ENCODE measurements at places on chromosomes 5 and 9.

DNA sequence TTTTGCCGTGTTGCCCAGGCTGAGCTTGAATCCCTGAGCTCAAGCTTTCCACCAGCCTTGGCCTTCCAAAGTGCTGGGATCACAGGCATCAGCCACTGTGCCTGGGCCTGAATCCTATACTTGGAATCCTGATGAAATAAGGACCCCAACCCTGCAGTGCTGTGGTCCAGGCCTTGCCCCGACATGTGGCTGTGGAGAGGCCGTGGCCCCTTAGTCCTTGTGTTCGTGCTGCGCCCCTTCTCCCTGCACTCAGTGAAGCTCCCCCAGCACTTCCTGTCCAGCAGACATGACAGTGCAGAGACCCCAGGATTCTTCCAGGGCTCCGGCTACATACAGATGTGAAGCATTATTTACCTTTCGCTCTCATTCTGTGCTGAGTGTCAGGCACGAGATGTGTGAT, 52.9 kb downstream of the EHMT1 start:
- DNase-seq, result no peak

DNA sequence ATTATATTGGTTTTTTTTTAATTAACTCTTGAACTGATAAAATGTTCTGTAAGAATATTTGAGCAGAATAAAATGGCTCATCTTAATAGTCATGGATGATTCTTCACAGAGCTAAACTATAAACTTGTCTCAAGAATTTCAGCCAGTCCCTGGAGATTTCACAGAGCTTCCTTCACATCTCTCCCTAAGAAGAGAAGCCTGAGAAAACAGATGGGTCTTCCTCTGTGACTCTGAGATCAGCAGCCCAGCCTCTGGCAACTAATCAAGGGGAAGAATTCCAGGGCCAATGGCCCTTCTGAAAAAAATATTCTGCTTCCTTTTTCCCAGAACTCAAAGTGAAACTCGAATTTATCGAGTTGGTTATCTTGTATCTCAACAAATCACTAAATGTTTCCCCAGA, 122.2 kb upstream of the ITGA1 start:
- no peak for DNase-seq

- DNase-seq, result no peak
These were observed 77.9 kb upstream of the RPS23 start for GRCh38 chr5:82356021-82356420.

DNA sequence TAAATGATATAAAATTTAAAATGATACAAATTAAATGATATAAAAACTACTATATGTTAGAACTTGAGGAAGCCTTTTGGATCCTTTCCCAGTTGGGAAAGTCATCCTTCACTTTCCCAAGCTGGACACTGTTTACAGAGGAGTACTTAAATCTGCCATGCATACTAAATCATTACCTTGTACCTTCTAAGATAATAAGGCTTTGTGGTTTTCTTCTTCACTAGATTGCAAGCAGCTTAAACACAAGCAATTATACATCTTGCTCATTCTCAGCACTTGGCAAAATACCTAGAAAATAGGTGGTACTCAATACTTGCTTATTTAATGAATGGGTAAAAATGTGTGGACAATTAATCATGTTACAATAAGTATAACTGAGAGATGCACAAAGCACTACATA, 666.8 kb downstream of the PTPRD start:
- no peak for DNase-seq

DNA sequence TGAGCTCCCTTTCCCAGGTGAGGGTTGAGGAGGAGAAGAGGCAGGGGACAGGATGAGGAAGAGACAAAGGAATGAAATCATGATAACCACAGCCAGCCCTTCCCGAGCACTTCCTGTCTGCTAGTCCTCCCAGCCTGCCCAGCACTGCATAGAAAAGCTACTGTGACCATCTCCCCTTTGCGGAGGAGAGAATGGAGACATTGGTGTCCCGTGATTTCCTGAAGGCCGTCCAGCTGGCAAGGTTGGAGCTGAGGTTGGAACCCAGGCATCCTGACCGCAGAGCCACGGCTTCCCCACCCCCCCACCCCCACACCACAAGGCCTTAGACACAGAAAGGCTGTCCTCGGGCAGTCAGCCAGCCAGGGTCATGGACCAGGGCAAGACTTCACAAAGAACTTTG, 131.1 kb upstream of the ICE1 start:
- no peak for DNase-seq

DNA sequence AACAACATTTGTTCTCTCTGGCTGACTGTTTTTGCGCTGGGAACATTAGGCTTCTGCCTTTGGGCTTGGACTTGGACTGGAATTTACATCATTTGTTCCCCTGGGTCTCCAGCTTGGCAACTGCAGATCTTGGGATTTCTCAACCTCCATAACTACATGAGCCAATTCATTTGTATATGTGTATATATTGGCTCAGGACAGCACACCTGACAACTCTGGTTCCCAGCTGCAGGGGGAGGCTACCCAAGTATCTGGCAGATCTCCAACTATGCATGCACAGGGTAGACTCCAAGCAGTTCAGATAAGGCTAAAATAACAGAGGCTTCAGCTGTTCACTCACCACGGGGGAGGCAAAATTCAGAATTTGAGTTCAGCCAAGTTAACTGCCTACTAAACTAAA, 31.6 kb upstream of the F2RL1 start:
- DNase-seq, result no peak

- no peak for DNase-seq
These were observed 39.0 kb downstream of the DROSHA start for GRCh38 chr5:31492869-31493268.

DNA sequence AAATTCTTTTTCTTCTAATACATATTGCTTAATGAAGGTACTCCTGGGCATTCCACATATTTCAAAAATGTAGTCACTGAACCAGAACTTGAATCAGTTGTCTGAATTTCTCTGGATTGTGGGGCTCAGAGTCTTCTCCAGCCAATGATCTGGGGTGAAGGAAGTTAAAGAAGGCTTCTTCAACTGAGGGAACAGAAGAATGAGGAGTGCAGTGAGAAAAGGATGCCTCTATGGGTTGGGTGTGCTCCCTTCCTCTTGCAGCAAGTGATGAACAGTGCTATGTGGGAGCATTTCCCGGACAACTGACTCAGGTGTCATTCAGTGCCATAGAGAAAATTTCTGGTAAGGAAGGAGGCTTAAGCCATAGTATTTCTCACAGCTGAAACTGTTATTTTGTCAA, 7.9 kb downstream of the LNPEP start:
- no peak for DNase-seq

DNA sequence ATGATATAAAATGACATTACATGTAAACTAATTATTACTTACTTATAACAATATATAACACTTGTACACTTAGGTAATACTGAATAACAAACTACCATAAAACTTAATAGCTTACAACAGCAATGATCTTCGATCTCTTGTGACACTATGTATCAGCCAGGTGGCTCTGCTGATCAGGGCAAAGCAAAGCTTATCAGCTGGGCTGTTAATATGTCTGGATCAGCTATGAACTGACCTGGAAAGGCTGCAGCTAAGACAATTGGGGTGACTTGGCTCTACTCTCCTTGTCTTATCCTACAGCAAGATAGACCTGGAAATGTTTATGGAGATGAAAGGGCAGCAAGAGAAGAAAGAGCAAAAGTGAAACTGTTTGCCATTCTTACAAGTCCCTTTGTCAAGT, 511.3 kb downstream of the TLR4 start:
- no peak for DNase-seq

DNA sequence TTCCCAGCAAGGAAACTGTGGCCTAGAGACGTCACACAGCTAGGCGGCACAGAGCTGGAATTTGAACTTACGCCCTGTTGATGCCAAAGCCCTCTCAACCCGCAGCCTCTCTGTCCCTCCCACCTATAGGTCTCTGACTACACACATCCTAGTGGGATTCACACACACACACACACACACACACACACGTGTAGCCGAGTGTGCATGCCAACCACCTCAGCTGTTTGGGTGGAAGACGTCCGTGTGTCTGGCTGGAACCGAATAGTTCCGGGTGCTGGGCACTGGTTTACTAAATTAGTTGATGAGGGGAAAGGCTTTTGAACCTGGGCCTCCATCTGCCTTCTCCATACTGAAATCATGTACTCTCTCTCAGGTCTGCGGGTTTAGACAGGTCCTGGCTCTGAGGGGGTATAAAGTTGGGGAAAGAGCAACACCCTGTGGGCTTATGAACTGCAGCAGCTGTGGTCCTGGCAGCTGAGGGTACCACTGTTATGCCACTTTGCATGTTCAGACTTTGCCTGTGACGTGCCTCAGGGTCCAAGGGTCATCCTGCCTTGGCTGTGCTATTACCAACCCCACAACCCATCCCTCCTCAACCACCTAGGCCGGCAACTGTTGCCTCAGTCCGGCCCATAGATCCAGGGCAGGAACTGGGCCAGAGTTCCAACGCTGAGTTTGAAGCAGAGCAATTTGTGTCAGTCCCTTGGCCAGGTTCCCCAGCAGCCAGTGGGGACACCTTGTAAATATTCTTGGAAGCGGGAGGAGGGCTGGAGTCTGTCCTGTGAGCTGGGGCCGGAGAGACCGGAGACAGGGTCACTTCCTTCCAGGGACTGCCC, 50.5 kb downstream of the PSD2 start:
- DNase-seq, result no peak

DNA sequence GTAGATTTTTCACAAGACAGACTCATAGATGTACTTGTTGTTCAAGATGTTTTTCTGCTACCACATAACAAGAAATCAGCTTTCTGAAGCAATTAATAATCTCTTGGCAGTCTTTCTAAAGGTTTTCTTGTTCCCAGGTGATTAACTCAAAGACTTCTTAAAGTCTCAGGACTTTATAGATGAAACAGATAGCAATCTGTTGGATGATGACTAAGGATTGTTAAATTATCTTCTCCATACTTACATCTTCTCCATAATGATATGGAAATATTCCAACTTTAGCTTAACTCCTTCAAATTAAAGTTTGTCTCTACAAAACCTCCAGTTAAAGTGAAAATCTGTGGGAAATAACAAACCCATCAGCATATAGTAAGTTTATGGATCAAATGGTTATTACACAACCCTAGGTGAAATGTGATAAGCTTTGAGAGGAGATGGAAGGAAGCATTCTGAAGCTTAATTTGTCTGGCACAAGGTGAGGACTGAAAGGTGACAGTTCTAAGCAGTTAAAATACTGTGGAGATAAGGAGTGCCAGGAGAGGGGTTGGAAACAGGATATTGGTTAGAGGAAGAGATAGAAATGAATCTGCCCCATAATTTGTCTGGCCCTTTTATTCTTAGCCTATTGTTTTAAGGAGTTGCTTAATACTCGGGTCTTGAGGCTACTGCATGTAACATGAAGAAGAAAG, 326.7 kb downstream of the ADGRV1 start:
- DNase-seq, result no peak

- DNase-seq, result no peak
These were observed 166.8 kb downstream of the COL23A1 start for GRCh38 chr5:178423431-178423830.

GRCh38 chr5:175851727-175852126, 19.7 kb upstream of the CPLX2 start:
- no peak for DNase-seq

DNA sequence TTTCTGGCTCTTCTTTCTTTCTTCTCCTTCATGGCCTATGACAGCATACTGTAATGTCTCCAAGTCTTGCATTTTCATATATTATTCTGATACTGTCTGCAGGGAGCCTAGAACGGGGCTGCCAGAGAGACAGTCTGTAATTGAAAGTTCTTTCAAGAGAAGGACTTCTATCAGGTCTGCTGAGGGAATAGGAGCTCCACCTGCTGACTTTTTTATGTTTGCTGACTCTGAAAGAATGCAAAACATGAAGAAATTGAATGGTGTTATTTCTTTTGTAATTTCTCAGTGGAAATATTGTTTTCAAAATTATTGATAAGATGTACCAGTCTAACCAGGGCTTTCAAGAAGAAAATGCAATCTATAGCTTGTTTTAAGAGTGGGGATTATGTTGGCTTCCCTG, 121.9 kb upstream of the RFX3 start:
- no peak for DNase-seq

DNA sequence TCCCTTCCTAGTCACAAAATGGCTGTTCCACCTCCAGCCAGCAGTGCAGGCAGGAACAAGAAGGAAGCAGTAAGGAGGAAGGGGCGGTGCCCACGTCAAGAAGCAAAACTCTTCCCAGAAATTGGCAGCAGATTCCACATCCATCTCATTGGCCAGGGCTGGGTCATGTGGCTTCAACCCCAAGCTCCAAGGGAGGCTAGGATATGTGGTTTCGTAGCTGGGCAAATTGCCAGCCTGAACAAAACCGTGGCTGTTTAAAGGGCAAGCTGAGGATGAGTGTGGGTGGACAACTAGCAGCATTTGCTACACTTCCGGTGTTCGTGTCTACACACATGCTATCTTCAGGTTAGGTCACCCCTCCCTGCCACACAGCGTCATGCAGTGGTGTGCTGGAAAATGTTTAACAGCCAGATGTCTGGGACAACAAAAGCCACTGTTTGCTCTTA, 92.1 kb upstream of the MAP1B start:
- no peak for DNase-seq

DNA sequence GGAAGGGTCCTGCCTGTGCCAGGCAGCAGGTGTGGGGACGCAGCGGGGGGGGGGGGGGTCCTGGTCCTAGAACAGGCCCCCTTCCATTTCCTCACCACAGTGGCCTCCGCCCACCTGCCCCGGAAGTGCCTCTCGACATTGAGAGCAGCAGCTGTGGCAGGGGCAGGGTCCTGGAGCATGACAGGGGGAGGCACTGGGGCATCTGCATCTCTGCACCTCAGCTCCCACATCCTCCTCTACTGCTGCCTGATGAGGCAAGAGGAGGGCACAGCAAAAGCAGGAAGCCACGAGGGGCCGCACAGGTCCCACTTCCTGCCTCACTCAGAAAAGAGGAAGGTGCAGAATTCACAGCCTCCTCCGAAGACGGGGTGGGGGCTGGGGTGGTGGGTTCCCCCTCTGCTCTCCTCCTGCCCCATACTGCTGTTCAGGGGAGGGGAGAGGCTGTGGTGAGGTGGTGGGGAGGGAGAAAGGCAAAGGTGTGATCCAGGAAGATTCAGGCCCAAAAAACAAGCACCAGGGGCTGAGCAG, 14.8 kb downstream of the AKNA start:
- DNase-seq, result no peak

DNA sequence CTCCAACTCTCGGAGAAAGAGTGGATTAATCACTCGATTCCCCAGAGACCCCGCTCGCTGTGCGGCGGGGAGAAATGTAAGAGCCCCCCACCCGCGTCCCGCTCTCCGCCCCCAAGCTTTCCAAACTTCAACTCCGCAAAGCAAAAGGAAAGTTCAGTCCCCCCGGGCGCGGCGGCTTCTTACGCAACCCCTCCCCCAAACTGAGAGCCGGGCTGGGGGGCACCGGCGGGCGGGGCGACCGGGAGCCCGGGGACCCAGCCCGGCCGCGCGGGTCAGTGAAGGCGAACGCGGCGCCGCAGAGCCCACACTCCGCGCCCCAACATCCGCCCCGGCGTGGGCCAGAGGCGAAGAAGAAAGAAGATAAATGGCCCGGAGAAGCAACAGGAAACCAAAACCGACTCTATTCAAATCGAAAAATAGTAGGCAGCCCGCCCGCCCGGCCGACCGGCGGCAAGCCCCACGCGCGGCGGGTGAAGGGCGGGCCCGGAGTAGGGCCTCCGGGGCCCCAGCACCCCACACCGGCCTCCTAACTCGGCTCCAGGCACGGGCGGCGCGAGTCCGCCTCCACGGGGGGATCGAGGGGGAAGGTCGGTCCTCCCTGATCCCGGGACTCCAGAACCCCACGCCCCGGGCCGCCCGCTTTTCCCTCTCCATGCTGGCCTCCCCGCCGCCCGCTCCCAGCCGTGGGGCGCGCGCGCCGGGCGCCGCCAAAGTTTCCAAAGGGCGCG, 720 bp downstream of the NOTCH1 start:
- DNase-seq, result no peak

- DNase-seq, result peak; percentile 3
These were observed 848 bp downstream of the RAD50 start for GRCh38 chr5:132557478-132558172.

GRCh38 chr9:89254773-89255125, 56.2 kb upstream of the CKS2 start:
- no peak for DNase-seq
